ENCODE measurements at places on chromosomes 13 and 19. TPM values are rescaled to one million over a fixed set of nuclear protein-coding genes. Genes with fewer than 3 reads are reported as not detected.

Gene RUBCNL
- total RNA-seq = 1.3 TPM

Gene NLRP11
- total RNA-seq = not detected

GRCh38 chr13:47904241-47904640 lies 96.8 kb downstream of the SUCLA2 start:
- no peak for DNase-seq

GRCh38 chr19:21705393-21705792 lies 62.0 kb downstream of the ZNF100 start:
- DNase-seq = no peak

DNA sequence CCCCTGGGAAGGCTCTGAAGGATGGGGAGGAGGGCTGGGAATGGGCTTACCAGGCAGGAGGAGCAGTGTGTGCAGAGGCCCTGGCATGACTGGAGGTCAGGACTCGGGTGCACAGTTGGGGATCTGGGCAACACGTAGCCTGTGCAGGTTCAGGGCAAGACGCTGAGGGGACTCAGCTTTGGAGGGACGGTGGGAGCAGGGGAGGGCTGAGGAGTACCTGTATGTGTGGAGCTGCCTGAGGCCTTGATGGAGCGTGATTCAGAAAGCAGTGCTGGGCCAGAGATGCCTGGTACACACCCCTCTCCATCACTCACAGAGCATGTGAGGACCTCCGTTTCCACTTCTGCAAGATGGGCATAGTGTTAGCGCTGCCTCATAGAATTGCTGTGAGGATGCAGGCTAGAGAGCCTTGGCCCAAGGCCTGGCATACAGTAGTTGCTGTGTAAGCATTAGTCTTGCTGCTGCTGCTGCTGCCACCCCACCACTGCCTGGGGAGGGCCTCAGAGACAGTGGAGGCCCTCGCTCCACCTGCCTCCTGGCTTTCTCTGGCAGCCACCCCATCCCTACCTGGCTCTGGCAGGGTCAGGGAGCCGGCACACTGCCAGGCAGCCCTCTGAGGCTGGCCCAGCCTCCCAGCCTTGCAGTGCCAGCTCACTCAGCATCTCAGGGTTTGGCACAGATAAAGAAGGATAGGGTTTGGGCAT lies 2.4 kb downstream of the PAK4 start:
- DNase-seq = no peak

- DNase-seq = no peak
Measured at GRCh38 chr19:41968751-41969595, 9.9 kb upstream of the RABAC1 start.

DNA sequence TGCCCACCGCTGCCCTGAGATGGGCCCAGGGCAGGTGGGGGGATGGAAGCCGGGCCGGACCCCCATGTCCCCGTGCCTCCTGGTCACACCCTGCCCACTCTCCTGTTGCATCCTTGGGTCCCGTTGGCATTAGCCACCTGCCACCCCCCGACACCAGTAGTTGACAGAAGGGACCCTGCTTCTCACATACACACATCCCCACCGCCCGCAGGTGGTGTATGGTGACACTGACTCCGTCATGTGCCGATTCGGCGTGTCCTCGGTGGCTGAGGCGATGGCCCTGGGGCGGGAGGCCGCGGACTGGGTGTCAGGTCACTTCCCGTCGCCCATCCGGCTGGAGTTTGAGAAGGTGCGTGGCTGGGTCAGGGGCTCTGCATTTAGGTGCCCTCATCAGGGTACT lies 5.2 kb upstream of the SPIB start:
- DNase-seq = no peak

GRCh38 chr13:24215732-24216131 lies 55.2 kb downstream of the SPATA13 start:
- peak; percentile 75 for DNase-seq

DNA sequence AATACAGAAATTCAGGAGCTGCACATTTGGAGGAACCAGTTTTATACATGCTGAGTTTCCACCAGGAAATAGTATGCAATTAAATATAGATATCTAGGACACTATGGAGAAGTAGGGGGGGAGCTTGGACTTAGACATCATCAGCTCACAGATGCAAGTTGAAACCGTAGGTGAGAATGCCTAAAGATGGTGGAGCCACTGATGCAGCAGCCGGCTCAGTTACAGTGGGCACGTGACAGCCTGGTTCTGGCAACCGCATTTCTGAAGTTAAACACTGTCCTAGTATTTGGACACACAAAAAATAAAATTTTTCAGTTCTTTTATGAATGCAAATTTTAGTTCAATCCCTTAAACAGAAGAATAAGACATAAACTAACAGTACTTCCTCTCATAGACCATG lies 91.5 kb upstream of the FRY start:
- DNase-seq = no peak

DNA sequence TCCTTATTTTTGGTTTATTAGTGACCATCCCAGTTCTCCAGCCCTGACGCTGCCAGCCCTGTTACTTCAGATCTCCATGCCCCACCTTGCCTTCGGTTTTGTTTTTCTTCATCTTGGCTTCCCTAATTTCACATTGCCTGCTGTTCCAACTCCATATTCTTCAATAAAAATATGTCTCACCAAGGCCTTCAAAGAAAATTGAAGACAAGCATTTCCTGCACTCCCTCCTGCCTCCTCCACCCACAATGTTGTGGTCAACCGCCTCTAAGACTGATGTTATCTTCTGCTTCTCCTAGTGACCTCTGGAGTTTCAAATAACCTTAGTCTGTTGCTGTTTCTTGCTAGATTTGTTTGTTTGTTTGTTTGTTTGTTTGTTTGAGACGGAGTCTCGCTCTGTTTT lies 14.6 kb downstream of the PLD3 start:
- DNase-seq = no peak

DNA sequence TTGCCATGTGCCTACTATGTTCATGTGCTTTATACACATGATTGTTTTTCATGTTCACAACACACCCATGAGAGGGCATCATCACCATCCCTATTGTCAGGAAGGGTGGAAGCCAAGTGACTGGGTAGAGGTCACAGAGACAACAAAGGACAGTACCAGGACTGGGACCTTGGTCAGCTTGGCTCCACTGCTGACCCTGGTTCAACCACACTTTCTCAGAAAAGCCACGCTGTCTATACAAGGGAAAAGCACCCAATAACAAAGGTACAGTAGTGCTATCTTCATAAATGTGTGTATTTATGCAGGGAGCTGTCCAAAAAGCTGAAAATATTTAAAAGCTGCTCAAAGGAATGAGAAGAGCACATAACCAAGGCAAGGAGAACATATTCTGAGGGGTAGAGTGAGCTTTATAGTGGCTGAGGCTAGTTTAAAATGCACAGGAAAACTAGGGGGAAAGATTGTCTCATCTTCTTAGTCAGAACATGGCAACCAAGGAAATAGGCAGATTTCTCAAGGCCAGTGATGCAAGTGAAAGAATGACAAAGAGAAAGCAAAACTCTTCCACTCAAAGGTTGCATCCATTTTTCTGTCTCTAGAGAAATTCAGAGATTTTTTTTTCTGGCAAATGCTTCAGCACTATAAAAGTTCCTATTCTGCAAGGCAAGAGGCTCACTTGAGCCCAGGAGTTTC lies 415.0 kb downstream of the FOXO1 start:
- no peak for DNase-seq

Measured in astrocyte (in vitro differentiated cells and primary cell).